ENCODE measurements at places on chromosomes 13 and 19.

GRCh38 chr13:48976576-48977285 lies 1.0 kb downstream of the FNDC3A start:
- peak; percentile 67 for DNase-seq

- no peak for DNase-seq
Observed at GRCh38 chr13:80341756-80342370, 937 bp upstream of the SPRY2 start.

GRCh38 chr13:75739244-75739868 lies 103.2 kb downstream of the LMO7 start:
- DNase-seq, result no peak

DNA sequence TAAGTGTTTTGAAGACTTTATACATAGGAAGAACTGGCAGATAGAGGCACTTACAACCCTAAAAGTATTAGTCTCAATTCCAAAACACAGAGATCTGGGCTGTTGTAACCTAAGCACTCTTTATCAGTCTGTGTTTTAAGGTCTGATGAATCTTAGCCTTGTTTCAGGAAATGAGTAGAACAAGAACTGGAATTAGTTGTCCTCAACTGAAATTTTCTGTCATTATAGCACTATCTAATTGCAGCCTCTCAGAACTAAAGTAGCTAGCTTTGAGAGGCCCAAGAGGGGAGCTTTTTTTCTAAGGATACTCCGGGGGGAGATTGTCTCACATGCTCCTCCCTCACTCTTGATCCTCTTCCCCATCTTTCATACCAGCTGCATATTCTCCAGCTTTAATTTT lies 13.1 kb downstream of the HNRNPM start:
- DNase-seq, result no peak

DNA sequence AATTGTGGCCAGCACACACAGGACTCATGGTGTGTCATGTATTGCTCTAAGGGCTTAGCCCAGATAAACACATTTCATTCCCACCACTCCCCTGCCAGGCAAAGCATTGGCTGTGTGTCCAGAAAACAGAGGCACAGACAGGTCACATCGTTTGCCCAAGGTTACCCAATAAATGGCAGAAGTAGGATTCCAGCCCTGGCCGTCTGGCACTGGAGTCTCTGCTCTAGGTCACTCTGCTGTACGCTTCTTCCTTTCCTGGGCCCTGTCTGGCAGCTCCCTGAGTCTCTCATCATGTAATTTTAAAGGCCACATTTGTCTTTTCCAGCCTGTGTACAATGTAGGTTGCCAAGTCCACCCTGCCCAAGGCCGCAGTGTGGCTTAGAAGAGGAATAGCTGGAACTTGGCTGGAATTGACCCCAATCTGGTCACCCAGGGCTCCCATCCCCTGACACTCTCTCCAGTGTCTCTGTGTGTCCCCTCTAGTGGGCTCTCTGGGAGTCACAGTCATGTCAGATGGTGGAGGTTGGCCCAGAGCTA lies 264.5 kb upstream of the TSHZ3 start:
- no peak for DNase-seq

DNA sequence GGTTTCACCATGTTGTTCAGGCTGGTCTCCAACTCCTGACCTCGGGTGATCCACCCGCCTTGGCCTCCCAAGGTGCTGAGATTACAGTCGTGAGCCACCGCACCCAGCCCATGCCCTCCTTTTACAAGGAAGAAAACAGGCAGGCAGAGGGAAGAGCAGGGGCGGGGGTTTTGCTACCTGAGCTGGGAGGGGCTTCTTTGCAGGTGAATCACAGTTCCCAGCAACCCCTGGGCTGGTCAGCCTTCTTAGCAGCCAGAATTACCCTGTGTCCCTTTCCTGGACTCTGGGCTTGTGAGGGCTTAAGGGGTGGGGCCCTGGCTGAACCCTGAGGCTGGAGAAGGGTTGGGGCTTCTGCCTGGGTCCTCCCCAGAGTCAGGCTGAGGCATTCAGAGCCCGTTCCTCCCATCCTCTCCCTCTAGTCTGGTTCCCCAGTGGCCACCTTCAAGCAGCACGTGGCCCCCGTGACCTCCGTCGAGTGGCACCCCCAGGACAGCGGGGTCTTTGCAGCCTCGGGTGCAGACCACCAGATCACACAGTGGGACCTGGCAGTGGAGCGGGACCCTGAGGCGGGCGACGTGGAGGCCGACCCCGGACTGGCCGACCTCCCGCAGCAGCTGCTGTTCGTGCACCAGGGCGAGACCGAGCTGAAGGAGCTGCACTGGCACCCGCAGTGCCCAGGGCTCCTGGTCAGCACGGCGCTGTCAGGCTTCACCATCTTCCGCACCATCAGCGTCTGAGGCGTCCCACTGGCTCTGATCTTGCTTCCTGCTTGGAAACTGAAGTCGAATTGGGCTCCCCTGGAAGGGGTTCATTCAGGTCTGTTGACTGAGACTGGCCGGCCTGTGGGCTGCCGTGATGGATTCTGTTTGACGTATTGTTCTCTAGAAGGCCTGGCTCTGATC lies 2.8 kb upstream of the KCNJ14 start:
- DNase-seq, result no peak

DNA sequence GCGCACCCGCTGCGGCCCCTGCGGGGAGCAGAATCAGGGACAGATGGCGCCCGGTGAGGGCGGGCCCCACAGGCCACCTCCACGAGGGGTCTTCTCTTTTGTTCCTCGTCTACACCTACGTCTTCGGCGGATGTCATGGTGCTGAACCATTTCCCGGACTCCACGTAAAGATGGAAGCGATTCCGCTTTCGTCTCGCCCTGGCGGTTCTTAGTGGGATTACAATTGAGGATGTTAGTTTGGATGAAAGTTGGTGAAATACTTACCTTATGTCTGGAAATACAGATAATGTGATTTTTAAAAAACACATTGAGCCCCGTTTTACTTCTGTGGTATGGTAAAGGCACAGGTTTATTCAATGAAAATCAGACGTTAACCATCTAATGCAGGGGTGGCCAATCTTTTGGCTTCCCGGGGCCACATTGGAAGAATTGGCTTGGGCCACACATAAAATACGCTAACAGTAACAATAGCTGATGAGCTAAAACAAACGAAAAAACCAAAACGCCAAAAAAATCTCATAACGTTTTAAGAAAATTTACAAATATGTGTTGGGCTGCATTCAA lies 1.4 kb upstream of the ZMYM5 start:
- peak; percentile 65 for DNase-seq
